ENCODE measurements at places on chromosomes 3 and 15.

DNA sequence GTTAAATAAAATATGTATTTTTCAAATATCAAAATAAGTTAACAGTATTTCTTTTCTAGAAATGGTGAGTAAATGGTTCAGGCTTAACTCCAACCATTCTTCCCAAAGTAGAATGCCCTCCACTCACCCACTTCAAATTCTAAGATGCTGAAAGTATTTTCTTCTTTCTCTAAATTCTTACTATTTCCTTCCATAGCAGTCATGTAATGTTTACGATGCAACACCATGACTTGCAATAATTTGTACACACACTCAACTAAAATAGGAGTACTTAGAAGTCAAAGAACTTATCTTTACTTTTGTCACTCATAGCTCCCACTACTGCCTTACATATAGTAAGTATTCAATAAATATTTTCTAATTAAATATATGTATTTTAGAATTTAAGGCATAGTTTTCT, 65.0 kb downstream of the AQR start:
- DNase-seq: no peak

- DNase-seq: no peak
Measured at GRCh38 chr15:48096355-48096786, 24.4 kb upstream of the SLC24A5 start.

- no peak for DNase-seq
Measured at GRCh38 chr3:173538410-173538809, 140.9 kb downstream of the NLGN1 start.

- no peak for DNase-seq
Measured at GRCh38 chr3:197828-198491, 1.4 kb downstream of the CHL1 start.

DNA sequence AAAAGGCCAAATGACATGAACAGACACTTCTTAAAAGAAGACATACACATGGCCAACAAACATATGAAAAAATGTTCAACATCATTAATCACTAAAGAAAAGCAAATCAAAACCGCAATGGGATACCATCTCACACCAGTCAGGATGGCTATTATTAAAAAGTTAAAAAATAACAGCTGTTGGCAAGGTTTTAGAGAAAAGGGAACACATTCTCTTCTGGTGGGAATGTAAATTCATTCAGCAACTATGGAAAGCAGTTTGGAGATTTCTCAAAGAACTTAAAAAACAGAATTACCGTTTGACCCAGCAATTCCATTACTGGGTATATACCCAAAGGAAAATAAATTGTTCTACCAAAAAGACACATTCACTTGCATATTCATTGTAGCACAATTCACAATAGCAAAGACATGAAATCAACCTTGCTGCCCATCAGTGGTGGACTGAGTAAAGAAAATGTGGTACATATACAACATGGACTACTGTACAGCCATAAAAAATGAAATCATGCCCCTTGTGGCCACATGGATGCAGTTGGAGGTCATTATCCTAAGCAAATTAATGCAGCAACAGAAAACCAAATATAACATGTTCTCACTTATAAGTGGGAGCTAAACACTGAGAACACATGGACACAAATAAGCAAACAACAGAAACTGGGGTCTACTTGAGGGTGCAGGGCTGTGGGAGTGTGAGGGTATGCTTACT, 190.7 kb upstream of the MCTP2 start:
- DNase-seq: no peak

GRCh38 chr3:190260301-190260700, 61.9 kb downstream of the CLDN1 start:
- no peak for DNase-seq

DNA sequence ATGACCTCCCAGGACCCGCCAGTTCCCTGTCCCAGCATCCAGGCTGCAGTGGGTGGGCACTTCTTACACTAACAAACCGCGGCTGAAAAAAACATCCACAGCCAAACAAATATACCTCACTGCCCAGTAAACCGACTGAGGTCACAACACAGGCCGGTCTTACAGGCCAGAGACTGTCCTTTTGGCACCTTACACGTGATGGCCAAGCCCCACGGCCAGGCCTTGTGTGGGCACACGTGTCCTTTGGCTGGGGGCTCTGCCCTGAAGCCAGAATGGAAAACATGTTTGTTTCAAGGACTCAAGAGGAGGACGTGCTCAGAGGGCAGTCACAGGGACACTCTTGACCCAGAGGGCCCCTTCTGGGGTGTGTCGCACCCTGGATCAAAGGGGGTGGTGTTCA, 9.8 kb downstream of the SLC38A3 start:
- DNase-seq: no peak

DNA sequence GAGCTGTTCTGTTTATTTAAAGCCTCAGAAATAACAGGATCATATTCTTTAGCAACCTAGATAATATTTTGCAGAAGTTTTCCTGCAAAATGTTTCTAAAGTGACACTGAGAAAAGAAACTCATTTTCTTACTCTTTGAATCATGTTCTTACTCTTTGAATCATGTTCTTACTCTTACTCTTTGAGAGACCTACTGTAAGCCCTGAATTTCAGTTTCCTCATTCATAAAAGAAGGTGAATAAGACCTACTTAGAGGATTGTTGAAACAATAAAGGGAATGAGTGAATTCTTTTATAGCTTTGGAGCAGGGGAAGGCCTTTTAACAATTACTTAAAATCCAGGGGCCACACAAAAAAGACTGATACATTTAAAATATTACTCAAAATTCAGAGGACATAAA, 221.7 kb upstream of the CMC1 start:
- no peak for DNase-seq

DNA sequence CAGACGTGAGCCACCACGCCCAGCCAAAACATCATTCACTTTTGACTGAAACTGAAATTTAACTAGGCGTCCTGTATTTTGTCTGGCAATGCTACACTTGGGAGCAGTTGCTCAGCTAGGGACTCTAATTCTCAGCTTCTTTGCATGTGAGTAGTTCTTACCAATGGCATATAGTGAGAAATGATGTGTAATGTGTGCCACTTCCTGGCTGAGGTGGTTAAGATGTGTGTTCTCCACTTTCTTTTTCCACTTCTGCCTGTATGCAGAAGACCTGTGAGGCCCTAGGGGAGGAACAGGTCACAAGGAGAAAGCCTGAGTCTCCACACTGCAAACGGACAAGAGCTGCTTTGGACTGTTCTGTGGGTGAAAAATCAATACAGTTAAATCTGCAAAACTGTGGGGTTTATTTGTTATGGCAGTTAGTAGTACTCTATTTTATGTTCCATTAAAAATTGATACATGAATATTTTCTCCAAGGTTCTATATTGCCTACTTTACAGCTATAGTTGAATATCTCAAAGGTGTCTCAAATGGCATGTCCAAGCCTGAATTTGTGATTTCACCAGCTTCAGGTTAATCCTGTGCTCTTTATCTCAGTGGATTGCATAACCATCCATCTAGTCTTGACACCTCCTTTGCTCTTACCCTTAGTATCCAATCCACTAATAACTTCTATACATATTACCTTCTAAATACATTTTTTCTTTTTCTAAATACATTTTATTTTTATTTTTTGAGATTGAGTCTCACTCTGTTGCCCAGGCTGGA, 59.3 kb downstream of the NR1D2 start:
- no peak for DNase-seq

DNA sequence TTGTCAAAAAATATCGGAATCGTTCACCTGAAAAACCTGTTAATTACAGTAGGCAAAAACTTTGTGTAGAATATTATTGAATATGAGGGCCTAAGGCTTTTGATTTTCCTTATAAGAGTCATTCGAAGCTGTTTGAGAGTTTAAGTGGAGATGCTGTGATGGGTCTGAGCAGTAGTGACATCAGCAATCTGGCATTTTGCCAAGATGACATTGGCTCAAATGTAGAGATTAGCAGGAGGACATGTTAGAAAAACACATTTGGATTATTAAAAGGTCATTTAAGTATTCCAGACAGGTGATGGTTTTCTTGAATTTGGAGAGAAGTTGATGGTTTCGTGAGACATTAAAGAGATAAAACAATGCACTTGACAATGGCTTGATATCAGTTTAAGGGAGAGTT, 12.9 kb downstream of the OR5AC2 start:
- DNase-seq: no peak

All from substantia nigra (tissue), 51 donors.